ENCODE measurements at places on chromosomes 12 and 14. TPM values are rescaled to one million over a fixed set of nuclear protein-coding genes. Genes with fewer than 3 reads are reported as not detected.

DNA sequence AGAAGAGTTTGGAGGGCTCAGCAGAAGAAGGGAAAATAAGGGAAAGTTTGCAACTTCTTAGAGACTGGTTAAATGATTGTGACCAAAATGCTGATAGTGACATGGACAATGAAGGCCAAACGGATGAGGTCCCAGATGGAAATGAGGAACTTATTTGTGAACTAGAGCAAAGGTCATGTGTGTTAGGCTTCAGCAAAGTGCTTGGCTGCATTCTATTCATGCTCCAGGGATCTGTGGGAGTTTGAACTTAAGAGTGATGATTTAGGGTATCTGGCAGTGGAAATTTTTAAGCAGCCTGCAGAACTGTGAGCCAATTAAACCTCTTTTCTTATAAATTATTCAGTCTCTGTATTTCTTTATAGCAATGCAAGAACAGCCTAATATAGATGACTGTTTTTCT lies 88.9 kb upstream of the ARHGAP5 start:
- DNase-seq: no peak

DNA sequence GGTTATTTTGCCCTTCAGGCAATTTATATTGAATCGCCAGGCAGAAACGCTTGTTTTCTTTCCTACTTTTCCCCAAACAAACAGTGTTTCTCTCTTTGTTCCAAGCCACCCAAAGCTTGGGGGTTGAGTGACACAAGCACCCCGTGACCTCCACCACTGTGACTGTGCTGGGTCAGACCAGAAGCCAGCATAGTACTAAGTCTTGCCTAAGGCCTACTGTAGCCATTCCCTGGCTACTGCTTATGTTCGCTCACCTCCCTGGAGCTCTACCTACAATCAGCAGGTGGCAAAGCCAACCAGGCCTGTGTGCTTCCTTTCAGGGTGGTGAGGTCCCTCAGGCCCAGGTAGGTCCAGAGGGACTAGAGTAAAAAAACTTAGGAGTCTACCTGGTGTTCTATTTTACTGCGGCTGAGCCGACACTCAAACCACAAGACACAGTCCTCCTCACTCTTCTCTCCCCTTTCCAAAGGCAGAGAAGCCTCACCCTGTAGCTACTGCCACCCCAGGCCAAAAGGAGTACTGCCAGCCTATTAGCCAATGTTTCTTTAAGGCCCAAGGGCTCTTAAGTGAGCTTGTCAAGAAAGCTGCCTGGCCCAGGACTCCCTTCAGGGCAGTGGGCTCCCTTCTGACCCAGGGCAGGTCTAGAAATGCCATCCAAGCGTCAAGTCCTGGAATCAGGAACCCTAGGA lies 411.8 kb upstream of the MIS18BP1 start:
- DNase-seq: no peak

GRCh38 chr14:61108496-61109141 lies 127.6 kb downstream of the SLC38A6 start:
- DNase-seq: no peak

GRCh38 chr12:47725893-47726292 lies 603 bp upstream of the ENDOU start:
- no peak for DNase-seq

- DNase-seq: no peak
Measured at GRCh38 chr14:24130717-24131548, 474 bp downstream of the FITM1 start.

ARHGEF40 gene
- 82.7 TPM for polyA plus RNA-seq
